ENCODE measurements at places on chromosomes 2 and 18. TPM values are rescaled to one million over a fixed set of nuclear protein-coding genes. Genes with fewer than 3 reads are reported as not detected.

CCDC74B gene
- 3.1 TPM for polyA plus RNA-seq

DNA sequence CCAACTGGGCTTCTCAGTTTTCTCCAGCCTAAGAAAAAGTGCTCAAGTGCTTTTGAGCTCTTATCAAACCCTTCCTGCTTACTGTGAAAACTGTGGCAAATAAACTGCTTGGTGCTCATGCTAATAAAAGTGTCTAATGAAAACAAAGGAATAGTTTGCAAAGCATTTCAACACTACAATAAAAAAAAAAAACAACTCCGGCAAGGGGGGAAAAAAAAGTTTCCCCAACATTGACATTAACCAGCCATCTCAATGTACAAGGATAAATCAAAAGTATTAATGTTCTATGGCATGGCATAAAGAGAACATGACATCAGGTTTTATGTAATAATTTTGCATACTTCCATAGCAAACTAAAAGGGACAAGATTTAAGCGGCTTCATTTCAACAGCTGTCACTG, 14.7 kb upstream of the STPG4 start:
- no peak for DNase-seq

GALR1 gene
- 0.51 TPM for polyA plus RNA-seq

COLEC11 gene
- polyA plus RNA-seq = 1.5 TPM

GRCh38 chr2:161825429-161825828, 201.2 kb downstream of the SLC4A10 start:
- DNase-seq = no peak

GRCh38 chr18:8777846-8778245, 72.5 kb downstream of the MTCL1 start:
- DNase-seq = no peak

ONECUT2 gene
- polyA plus RNA-seq = 16.1 TPM

All from large intestine (tissue), 12 donors.